ENCODE measurements at places on chromosomes 5 and 9. TPM values are rescaled to one million over a fixed set of nuclear protein-coding genes. Genes with fewer than 3 reads are reported as not detected.

Gene BARHL1
- total RNA-seq = not detected

Gene DMRT3
- not detected for total RNA-seq

Gene FBP1
- total RNA-seq = 41.4 TPM

DNA sequence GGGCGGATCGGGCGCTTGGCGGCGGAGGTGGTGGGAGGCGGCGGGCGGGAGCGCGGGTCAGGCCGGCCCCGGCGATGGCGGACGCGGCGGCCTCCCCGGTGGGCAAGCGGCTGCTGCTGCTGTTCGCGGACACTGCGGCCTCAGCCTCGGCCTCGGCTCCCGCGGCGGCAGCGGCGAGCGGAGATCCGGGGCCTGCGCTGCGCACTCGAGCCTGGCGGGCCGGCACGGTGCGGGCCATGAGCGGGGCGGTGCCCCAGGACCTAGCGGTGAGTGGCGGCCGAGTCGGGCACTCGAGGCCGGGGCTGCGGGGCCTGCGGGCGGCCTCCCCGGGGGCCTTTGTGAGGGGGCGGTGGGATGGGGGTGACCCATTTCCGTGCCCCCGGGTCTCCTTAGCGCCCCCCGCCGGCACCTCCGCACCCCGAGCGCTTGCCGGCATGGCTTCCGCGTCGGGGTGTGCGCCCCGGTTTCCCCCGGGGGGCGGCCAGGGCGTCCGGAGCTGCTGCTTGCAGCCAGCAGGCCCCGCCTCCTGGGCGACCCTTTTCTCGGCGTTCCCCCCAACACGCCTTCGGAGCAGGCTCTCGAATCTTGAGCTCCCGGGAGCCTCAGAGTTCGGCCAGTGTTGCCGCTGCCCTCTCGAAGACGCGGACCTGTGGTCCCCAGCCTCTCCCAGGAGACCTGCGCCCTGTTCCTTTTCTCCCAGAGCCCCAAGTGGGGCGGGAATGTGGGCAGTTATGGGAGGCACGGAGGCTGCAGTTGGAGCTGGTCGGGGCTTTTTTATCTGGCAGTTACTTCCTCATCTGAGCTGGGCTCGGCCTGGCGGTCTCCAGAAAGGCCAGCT is 456 bp downstream of the KDM3B start:
- peak; percentile 62 for DNase-seq

DNA sequence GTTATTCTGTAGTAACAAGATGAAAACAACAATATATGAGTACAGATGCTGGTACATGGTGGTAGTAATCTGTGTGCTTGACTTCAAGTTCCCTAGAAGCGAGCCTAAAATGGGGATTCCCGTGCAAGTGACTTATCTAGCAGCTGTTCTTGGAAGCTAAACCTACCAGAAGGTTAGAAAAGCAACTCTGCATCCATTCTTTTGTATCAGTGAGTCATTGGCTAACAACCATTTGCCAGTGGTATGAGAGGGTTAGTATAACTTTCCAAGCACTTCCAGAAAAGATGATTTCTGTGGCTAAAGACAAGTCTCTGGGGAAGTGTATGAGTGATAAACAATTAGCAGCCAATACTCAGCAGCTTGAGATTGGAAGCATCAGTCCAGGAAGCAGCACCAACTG is 787.7 kb upstream of the CDH6 start:
- DNase-seq = no peak

- no peak for DNase-seq
Observed at GRCh38 chr9:97188545-97188944, 118.9 kb upstream of the CCDC180 start.

DNA sequence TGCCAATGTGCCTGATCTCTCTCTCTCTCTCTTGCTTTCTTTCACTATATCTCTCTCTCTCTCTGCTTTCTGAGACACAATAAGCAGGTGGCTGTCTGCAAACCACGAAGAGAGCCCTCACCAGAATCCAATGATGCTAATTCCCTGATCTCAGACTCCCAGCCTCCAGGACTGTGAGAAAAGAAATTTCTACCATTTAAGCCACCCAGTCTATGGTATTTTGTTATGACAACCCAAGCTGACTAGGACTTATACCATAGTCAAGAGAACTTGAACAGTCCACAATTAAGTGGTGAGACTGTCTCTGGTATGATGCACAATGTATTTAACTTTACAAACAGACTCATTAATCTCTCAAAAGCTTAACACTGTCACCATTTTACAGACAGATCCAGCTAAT is 67.0 kb downstream of the NFIB start:
- DNase-seq = no peak

DNA sequence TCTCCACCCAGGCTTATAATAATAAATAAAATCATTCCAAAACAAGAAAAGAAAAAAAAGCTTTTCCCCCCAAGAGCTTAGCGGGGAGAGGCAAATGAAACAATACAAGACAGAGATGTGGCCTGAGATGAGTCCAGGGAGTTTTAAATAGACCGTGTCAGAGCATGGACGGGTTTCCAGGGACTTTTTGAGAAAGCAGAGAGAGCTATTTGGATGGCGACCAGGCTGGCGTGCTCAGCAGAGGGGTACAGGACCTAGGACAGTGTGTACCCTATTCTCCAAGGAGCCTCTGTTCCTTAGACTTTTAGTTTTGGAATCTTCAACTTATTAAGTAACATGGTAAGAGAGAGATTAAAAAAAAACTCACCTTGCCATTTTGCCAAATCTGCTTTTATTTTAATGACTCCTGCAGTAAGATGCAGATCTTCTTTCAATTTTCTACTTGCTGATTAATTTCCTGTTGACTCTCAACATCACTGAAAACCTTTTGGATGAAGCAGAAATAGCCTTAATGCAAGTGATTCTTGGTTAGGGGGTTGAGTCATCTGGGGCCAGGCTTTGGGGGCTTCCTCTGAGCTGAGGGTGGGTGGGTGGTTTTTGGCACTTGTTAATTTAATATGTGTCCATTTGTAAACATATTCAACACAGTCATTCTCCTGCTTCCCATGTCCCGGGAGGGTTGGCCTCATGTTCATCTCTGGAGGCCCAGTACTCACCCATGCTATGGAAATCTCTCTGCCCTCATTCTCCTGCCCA is 49.6 kb upstream of the OSMR start:
- peak; percentile 30 for DNase-seq

DNA sequence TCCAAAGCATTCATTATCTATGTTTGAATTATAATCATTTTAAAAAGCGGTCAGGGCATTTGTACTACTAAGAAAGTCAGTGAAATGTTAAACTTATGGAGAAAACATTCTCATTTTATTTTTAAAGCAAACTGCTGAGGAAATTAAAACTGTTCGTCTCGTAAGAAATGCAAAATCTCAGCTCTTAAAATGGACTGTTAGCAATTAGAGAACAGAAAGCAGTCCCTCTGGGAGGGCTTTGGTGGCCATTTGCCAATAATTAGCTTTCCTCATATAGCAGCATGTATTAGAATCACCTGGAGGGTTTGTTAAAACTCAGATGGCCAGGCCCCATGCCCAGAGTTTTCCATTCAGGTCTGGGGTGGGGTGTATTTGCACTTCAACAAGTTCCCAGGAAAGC is 120.7 kb upstream of the RASEF start:
- no peak for DNase-seq

- no peak for DNase-seq
Observed at GRCh38 chr5:87079219-87079618, 188.5 kb upstream of the RASA1 start.

DNA sequence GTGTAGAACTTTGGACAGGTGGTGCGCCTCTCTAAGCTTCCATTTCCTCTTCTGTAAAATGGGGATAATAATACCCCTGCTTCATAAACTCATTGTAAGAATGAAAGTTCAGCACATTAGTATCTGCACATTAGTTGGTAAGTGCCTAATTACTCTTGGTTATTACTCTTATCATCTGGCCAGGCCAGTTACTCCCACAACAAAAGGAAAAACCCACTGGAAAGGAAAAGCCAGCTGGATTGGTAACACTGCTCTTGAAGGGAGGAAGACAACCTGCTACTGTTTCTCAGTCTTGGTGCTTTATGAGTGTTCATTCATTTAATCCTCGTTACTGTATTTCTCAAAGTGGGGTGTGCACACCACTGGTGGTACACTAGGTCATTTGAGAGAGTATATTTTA is 251.4 kb downstream of the ARHGAP26 start:
- no peak for DNase-seq

- no peak for DNase-seq
Observed at GRCh38 chr9:81537964-81538363, 151.4 kb downstream of the TLE1 start.
